ENCODE measurements at places on chromosomes 1 and 21.

DNA sequence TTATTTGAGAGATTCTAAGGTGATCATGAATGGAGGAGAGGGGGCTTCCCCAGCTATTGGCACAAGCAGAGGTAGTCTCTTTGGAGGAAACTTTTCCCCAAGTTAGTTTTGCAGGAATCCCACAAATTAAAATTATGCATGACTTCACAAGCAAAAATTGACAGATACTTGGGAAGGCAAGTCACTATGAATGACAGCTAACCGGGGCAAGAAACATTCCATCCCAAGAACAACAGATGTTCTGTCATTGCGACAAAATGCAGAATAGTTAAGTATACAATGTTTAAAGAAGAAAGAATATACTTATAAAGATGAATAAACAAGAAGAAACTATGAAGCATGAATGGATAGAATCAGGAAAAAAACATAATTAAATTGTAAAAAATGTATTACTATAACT is 27.1 kb upstream of the SIM2 start:
- no peak for DNase-seq

DNA sequence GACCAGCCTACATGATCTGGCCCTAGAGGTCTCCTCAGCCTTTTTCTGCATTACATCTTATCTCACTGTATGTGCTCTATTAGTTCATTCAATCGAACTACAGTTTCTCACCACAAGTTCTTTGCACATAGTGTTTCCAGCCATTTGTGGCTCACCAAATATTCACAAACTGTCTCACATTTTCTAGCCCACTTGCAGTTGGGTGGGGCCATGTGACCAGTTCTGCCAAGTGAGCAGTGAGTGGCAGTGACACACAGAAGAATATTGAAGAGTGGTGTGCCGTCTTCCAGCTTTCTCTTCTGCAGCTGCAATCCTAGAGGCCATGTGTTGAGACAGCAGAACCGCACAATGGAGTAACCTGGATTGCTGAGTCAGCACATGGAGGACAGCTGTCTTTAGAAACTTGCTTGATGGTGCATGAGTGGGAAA is 103.2 kb upstream of the ZNF644 start:
- DNase-seq: no peak

DNA sequence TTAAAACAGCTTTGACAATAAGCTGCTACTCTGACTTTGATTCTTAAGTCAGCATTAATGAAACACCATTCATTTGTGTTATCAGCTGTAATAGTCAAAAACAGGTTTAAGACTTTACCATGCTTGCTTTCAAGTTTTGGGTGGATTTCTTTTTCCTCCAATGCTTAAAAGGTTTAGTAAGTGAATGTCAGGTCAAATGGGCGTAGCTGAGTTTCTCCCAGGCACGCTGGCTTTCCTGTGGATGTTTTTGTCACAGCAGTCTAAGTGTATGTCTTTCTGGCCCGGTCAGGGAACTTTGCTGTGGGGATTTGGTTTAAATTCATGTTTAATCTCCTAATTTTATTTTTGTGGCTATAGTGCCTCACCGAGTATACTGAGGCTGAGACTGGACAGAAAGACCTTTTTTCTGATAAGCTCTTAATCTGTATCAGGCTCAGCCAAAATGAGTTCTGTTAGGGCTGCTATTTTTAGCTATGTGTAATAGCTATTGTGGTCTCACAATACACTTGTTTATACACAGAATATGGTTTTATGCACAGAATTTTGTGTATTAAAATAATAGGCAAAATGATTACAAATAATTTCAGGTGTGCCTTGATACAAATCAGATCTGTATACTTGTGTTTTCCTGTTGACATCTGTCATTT is 292.8 kb downstream of the DISC1 start:
- no peak for DNase-seq

DNA sequence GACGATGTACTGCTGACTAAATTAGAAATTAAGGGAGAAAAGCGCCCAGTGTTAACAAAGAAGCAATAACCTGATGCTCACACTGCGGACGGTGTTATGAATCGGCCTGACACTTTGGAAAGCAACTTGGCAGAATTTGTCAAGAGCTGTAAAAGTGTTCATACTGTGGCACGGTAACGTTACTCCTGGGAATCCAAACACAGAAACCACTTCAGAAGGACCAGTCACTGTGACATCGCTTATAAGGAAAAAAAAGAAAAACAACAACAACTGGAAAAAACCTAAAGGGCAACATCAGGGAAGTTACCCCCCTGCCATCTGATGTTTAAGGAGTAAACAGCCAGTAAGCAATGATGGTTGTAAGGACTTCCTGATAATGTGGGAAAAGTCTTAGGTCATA is 27.7 kb downstream of the CAPZB start:
- no peak for DNase-seq

GRCh38 chr1:196059210-196059609 is 549.0 kb downstream of the KCNT2 start:
- DNase-seq: no peak

DNA sequence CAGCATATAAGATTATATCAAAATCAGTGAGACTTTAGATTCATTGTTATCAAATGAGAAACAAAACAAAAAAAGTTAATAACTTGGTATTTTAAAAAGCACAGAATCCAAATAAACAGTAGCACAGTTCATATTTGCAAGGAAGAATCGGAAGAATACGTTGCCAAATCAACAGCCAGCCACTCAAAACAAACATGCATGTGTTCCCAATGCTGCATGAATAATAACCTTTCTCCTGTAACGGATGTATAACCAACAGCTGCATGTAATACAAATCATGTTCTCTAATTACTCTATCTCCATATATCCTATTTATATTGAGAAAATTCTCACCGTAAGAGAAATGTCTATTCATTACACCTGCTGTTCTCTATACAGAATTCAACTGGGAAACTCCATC is 98.9 kb upstream of the FOXD3 start:
- DNase-seq: no peak

GRCh38 chr1:209546390-209547085 is 37.0 kb upstream of the CAMK1G start:
- DNase-seq: no peak

GRCh38 chr1:85546748-85547147 is 33.8 kb upstream of the CCN1 start:
- no peak for DNase-seq

GRCh38 chr1:20322081-20322824 is 31.6 kb downstream of the VWA5B1 start:
- no peak for DNase-seq

DNA sequence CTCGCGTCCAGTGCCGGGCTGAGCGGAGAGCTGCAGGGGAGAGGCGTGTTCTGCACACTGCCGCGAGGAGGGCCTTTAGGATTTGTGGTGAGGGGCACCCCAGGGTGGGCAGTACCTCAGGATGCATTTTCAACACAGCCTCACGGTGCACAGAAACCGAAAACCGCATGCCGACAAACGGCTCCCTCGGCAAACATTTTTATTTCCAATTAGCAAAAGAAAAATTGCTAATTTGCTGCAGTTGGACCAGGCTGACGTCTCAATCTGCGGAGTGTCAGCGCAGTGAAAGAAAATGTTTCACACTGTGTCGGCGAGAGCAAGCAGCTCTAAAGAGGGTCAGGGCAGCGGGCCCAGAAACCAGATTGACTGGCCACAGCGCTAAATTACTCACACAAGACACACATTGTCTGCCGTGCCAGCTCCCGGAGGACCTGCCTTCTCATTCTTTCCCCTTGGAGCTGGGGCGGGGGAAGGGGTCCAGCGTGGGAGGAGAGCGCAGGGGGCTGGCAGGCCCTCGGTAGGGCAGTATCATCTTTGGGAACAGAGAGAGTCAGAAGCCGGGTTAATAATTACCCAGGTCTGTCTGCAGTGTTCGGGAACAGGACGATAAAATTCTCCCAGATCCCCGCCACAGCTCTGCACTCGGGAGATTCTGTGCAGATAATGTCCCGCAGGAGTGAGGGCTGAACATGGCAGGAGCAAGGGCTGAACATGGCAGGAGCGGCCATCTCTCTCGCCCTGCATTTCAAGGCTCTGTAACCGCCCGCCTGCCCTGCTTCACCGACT is 150.2 kb downstream of the PRDM16 start:
- no peak for DNase-seq

DNA sequence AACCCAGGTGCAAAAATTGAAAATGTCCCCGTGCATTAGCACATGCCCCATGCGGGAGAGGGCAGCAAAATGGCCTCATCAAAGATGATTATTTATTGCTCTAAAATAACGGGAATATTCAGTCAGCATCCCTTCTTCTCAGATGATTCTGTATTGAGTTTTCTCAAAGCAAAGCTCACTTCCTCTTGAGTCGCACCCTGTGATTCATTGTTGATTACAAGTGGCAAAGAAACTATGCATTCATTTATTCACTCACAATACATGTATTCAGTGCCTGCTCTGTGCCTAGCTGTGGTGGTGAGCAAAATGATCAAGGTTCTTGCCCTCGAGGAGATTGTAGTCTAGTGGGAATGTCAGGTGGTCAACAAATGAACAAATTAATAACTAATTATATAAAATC is 226.0 kb upstream of the KAZN start:
- no peak for DNase-seq

- DNase-seq: no peak
Observed at GRCh38 chr1:147647796-147648633, 22.3 kb downstream of the ACP6 start.

GRCh38 chr1:180248731-180249681 is 18.9 kb downstream of the LHX4 start:
- DNase-seq: no peak

DNA sequence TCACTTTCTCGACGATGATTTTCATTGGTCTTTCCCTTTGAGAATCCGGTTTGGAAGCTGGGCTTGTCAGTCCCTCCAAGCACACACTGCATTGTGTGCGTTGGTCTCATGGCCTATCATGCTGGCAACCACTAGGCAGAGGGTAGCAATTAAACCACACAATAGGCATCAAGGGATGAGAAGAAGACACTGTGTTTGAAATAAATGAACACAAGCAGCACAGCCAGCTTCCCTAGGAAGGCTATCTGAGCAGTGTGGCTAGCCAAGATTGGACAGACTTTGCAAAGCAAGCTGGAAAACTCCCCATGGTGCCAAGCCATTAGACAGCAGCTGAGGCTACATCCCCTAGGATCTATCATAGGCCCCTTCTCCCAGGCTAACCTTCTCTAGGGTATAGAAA is 288.7 kb downstream of the NUF2 start:
- no peak for DNase-seq

GRCh38 chr1:52848423-52848822 is 5.9 kb downstream of the ZYG11A start:
- DNase-seq: no peak

- DNase-seq: no peak
Observed at GRCh38 chr1:153883223-153883622, 39.5 kb downstream of the GATAD2B start.

DNA sequence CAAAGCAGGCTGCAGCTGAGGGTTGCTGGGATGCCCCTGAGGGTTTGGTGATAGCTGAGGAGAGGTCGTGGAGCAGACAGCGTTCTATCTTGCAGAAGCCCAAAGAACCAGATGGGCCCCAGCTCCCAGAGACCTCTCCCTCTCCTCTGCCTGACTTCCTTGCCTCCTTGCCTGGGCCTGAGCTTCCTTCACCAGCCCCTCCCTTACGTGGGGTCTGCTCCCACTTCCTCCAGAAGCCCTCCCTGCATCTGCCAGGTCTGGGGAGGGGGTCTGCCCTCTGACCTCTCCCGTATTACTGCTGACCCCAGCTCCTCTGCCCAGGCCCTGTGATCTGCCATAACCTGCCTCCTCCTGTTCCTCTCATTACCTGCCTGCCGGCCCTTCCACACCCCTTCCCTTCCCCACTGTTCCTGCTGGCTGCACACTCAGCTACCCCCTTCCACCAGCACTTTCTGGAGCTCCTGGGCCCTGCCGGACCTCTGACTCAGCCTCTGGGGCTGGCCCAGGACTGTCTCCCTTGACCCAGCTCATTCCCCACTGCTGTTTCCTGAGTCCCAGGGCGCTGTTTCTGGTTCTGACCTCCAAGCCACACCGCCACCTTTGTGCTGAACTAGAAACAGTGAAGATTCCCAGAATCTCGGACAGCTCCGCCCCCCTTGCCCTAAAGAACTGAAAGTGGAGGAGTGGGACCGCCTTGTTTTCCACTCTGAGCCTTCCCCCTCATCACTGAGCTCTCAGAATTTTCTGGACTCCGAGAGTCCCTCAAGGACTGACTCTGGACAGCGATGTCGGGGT is 237.7 kb upstream of the C1orf174 start:
- DNase-seq: no peak

- no peak for DNase-seq
Observed at GRCh38 chr1:69568421-69569174, 876 bp downstream of the LRRC7 start.

GRCh38 chr1:115771847-115772457 is 3.4 kb upstream of the CASQ2 start:
- peak; percentile 71 for DNase-seq

DNA sequence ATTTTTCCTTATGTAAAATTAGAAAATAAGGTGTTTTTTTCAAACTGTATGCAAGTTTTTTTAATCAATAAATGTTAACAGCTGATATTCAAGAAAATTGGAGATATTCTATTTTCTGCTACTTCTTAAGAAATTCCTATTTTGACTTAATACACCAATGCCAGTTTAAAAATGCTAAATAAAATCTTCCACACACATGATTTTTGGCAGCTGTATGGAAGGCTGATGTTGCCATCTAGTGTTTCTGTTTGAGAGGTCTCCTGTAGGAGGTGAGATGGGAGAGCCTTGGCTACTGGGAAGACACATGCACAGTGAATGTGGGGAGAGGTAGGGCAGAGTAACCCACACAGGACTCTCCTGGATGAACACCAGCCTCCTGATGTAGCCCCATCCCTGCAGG is 29.2 kb upstream of the OR2B11 start:
- no peak for DNase-seq

DNA sequence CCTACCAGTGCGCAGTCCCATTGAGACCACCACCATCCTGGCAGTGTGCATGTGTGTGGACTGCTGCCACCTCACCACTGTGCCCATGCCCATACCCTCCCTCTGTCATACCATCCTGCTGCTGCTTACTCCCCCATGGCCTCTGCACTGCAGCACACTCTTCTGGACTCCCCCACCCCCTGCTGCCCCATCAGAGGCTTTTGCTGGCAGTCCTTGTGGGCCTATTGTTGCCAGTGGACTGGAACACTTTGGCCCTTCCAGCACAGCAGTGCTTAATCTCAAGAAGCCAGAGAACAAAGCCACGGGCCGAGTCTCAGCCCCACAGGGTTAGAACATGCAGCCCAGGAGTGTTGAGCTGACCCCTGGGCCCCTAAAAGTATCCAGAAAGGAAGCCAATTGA is 41.9 kb upstream of the IVNS1ABP start:
- DNase-seq: no peak

DNA sequence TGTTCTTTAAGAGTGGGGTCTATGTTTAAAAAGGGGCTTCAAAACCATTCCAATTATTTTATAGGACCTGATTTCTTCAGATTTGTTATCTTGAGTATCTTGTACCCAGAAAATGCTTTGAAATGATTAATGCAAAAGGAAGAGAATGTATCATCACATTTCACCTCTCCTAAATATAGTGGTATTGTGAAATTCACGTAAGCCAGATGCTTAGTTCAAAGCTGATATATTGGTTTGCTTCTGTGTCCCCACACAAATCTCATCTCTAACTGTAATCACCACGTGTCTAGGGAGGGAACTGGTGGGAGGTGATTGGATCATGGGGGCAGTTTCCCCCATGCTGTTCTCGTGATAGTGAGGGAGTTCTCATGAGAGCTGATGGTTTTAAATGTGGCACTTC is 8.5 kb downstream of the SOAT1 start:
- DNase-seq: no peak

GRCh38 chr21:37593015-37593414 is 226.4 kb downstream of the DYRK1A start:
- DNase-seq: no peak

- DNase-seq: no peak
Observed at GRCh38 chr1:88291611-88292354, 392.3 kb upstream of the PKN2 start.

Measured in fibroblast of skin of left quadriceps (primary cell).